Hematopoietic multipotent progenitor cell treated with erythropoietin and hydrocortisone succinate and interleukin-3 and kit ligand, for 4 days (in vitro differentiated cells): ENCODE measurements at places on chromosomes 7 and 10.

DNA sequence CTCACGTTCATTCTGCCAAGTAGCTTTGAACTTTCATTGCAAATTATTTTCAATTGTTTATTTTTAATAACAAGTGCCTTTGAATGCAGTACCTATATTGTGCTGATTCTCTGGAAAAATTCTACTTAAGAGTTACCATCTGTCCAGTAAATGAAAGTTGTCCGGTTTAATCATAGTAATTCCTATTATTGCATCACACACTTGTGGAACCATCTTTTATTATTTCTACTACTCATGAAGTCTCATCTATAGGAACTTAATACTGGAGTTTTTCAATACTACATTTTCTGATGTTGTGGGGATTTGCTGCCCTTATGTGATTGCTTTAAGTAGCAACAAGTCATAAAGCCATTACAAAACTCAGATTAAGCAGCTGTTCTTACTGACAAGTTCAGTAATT, 16.5 kb upstream of the SKAP2 start:
- no peak for DNase-seq

- no peak for DNase-seq
Observed at GRCh38 chr10:68302503-68302823, 29.4 kb upstream of the HNRNPH3 start.

GRCh38 chr10:80443531-80443974, 10.6 kb upstream of the TSPAN14 start:
- DNase-seq, result peak; percentile 92

- no peak for DNase-seq
Observed at GRCh38 chr7:157544980-157545680, 208.3 kb downstream of the DNAJB6 start.

- peak; percentile 51 for DNase-seq
Observed at GRCh38 chr7:70040970-70041766, 442.9 kb downstream of the AUTS2 start.

DNA sequence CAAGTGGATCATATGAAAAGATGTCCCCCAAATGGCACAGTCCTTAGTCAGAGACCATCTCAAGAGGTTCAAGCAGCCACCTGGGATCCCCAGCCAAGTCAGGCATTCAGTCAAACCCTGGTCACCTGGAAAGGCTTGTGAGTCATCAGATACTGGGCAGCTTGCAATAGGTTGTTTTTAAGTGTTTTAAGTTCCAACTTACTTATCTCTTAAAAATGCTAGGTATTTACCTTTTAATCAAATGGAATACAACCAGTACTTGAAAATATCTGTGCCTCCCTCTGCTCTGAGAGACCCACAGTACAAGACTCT, 262.2 kb downstream of the WDR11 start:
- DNase-seq, result no peak

- DNase-seq, result peak; percentile 88
Observed at GRCh38 chr10:73908853-73909539, 1.9 kb upstream of the PLAU start.

DNA sequence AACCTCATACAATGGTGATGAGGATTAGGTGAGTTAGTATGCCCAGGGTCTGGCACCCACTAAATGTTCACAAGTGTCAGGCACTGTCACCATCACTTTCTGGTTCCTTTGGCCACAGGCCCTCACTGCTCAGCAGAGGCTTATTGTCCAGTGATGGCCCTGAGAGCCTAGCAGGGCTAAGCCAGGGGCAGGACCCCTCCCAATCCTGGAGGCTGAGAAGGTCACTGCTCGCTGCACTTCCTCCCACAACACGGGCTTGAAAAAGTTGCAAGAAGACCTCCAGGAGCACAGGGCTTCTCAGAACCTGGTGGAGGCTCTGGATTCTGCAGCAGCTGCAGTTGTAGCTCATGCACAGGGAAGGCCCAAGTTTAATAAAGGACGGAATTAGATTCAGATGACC, 48.1 kb downstream of the DRGX start:
- no peak for DNase-seq

GRCh38 chr7:82715344-82715743, 271.8 kb upstream of the CACNA2D1 start:
- no peak for DNase-seq

DNA sequence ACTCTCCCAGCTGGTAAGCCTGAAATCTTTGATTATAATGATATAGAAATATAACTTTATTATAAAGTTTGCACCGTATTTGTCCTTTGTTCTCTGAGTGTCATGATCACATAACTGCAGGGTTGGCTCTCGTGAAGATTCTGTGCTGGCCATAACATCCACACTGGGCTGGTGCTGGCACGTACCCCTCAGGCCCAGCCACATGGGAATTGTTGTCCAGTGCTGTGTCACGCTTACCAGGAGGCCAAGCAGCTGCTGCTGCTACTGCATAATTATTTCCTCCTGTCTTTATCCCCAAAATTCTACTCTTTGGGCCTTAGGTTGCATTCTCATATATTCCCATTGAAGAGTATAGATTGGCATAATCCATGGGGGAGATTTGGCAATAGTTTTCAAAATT, 20.8 kb upstream of the UCN3 start:
- no peak for DNase-seq

GRCh38 chr10:118457824-118458428, 115.8 kb upstream of the FAM204A start:
- DNase-seq, result no peak

DNA sequence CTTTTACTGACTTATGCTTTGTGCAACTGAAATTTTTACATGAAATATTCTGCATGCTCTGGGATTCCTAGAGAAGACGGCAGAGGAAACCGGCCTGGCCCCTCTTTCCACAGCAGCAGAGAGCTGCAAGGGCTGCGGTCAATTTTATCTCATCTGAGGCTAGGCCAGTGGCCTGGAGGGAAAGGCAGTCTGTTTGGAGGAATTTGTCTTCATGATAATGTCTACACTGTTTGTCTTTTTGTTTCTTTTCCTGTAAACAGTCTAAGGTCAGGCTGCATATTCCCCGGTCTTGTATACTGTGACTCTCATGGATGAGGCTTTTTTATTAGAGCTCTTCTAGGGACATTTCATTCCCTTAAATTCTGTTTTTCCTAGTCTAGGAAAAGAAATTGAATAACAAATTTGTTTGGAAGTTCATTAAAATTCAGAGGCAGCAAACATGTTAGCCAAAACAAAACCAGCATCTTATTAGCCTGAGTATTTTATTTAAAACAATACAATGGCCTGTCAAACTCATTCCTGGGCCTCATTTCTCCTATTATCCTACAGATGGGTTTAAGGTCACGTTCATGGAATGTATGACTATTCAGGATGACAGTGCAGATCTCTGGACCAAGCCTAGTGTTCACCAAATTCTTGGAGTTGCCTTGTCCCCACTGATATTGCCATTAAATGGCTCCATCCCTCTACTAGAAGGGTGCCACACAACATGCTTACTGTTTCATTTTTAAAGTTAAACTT, 26.4 kb downstream of the LAMB4 start:
- DNase-seq, result no peak

GRCh38 chr7:130149281-130150139, 55.7 kb downstream of the TMEM209 start:
- no peak for DNase-seq

- no peak for DNase-seq
Observed at GRCh38 chr10:14592566-14592965, 182.1 kb downstream of the FAM107B start.

GRCh38 chr7:100155553-100156317, 2.8 kb downstream of the TRAPPC14 start:
- DNase-seq, result no peak

DNA sequence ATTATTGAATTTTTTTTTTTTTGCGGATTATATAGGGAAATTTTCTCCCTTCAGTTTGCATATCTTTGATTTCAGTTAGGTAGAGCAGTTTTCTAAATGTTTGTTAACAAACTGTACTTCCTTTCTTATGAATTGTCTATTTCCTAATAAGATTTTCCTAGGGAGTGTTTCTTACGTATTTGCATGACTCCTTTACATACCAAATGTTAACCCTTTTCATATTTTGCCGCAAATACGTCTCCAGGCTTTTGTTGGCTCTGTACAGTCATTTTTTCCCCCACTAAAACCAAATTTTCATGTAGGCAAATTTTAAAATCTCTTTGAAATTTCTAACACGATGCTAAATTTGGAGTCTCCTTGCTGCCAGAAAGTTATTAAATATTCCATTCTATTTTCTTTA, 1.9 kb upstream of the FRAT2 start:
- DNase-seq, result no peak

DNA sequence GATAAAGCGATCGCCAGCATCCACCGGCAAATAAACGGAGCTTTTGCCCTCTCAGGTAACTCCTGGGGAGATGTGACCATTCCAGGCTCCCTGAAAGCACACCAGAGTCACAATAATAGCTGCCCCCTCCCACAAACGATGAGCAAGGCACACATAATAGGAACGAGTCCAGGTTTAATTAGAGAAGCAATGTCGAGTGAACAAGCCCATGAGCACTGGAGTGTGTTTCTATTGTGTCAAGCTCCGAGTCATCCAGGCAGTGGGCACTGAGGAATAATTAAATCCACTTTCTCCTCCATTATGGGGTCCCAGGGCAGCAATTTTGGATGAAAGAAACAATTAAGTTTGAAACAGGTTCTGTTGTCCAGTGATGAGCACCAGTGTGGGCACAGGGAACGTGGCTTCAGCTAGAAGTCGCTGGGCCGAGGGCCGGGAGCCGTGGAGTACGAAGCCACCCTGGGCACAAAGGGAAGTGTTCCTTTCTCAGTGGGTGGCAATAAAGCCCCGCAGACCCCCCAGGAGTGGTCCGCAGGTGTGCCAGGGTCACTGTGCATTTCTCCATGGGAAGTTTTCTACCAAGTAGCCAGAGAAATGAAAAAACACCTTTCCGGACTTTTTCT, 12.0 kb downstream of the PNLIPRP2 start:
- DNase-seq, result no peak

DNA sequence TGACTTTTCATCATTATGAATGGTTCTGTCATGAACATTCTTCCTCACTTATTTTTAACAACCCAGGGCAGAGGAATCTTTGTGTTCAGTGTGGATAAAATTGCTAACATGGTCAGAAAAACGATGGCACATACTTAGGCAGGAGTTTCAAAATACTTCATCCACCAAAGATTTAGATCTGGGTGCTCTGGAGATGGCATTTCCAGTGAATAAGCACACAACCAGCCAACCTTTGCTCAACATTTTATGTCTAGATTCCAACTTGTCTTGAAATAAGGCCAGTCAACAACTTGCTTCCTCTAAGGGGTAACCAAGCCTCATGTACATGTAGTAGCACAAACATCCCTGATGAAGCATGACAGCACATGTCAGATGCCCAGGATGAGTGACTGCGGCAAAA, 33.4 kb upstream of the ADRB1 start:
- DNase-seq, result no peak

DNA sequence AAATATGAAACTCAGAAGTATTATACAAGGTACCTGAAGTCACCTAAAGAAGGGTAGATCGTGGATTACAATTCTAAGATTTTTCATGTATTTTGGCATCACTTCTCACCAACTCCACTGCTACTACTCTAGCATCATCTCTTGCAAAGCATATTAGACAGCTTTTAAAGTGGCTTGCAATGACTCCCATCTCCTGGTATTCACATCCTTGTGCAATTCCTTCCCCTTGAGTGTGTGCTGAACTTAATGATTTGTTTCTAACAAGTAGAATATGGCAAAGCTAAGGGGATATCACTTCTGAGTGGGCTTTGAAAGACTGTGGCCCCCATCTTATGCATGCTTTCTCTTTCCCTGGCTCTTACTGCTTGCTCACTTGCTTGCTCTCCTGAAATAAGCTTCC, 280.2 kb downstream of the SNX13 start:
- DNase-seq, result no peak

DNA sequence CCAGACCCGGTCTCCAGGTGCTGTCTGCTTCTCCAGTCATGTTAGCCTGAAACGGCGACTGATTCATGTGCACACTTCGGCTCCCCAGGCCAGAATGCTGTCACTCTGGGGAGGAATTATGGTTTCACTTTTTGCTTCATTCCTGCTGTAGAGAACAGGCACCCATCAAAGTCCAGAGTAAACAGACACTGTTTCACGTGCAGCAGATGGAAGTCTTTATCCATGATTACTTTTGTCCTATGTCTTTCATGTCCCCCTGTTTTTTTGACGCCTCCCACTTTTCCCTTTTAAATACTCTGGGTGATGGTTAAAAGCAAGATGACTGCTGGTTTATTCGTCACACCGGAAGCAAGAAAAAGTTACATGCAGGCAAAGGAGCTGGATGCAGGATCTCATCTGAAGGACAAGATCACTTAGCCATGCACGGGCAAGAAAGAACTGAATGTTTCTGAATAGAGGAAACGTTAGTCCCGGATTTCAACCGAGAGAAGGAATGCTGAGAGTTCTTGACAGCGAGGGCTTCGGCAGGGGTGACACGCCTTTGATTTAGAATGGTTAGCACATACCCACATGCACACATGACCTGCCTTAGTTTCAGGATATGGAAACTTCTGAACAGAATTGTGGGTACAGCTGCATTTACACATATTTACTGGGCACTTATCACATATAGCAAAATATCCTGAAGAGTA, 250.0 kb upstream of the KLF6 start:
- no peak for DNase-seq

GRCh38 chr7:76037310-76037709, 10.5 kb downstream of the STYXL1 start:
- DNase-seq, result no peak

DNA sequence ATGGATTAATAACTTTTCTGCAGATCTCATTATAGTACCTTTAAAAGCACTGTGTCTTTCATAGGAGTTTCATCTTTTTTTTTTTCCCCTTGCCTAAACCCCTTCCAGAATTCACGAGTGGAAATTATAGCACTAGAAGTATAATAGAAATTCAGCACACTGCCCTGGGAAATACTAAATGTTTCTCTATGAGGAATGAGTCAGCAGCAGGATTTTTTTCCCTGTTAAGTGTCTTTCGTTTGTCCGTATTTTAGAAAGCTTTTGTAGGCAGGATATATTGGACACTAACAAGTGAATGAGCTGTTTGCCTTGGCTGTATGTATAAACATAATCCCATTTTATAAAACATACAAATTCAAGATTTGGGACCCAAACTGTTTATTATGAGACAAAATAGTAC, 105.8 kb downstream of the EXOC4 start:
- no peak for DNase-seq

DNA sequence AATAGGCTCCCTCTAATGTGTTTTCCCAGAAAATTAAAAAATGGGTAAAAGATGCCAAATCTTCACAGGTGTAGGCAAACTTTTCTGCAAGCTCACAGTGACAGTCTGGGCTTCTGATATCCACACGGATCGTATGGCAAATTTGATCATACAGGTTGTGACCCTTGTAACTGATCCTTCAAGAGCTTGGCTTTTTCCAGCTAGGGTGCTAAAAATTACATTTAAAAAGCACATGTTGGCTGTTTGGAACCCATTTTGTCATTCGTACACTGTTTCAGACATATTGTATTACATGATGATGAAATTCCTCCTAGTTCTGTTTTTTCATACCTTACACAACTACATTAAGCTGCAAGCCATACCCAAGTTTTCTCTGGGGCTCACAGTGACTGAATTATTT, 138.7 kb downstream of the GFRA1 start:
- peak; percentile 2 for DNase-seq

DNA sequence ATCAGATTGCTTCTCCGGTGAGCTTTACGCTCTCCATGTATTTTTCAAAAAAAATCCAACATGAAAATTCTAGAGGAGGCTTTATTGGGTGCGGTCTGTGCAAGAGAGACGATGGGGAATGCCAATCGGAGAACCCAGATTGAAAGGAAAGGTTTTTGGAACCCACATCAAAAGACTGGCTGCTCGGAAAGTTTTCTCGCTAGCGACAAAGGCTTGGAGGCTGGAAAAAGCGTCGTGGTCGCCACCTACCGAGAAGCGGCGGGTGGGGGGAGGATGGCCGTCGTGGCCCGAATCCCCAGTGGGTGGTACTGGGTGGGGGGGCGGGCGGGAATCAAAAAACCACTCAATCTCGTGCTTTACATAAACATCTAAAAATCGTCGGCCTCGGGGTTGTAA, 1.1 kb upstream of the GTF2I start:
- peak; percentile 75 for DNase-seq
